Glomerular endothelial cell (primary cell): ENCODE measurements at places on chromosomes 2 and 18. TPM values are rescaled to one million over a fixed set of nuclear protein-coding genes. Genes with fewer than 3 reads are reported as not detected.

DNA sequence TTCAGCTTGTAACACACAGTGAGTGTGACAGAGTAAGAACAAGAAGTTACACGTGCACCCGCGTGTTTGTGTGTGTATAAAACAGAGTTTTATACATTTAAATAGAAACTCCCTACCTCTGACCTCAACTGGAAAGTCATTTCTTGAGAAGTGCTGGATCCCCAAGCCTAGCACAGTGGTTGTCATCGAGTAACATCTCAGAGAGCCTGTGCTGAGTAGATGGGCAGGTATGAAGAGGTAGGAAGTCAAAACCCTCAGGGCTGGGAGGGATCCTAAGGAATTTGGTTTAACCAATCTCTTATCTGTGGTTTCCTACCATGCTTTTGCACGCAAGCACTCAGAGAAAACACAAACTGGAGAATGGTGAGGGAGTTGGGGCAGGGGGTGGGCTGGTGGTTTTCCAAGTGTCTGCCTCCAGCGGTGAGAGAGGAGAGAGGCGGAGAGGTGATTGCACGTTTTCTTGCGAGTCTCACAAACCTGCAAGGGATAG, 9.2 kb downstream of the ACOXL start:
- no peak for DNase-seq

DNA sequence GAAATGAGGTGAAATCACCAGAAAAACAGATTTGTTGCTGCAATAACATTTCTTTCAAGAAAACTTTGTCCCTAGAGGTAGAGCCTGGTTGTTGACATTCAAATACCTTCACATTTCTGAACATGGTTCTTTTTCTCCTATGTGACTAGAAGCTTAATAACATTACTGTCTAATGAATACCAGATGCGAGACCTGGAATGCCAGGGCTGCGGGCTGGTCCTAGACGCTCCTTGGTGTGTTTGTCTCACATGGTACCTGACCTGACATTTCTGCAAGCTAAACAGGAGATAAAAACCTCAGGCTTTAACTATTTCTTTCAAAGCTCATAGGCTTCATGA, 38.5 kb downstream of the ACKR3 start:
- DNase-seq = no peak

- no peak for DNase-seq
Observed at GRCh38 chr2:58006256-58006951, 40.2 kb upstream of the VRK2 start.

- no peak for DNase-seq
Observed at GRCh38 chr2:238136820-238137537, 1.5 kb upstream of the KLHL30 start.

DNA sequence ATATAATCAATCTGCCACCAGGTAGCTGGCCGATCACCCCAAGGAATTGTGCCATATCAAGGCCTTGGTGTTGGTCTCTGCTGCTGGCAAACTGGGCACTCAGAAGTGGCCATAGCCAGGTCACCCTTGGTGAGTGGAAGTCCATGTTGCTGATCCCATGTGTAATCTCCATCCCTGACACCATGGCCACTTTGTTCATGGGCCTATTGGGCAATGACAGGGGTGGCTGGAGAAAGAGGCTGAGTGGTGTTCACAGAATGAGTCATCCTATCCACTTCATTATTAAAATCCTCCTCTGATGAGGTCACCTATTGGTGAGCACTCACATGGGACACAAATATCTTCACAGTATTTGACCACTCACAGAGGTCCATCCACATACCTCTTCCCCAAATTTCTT, 26.7 kb upstream of the CD226 start:
- no peak for DNase-seq

GRCh38 chr2:8642366-8643068, 39.3 kb upstream of the ID2 start:
- no peak for DNase-seq

DNA sequence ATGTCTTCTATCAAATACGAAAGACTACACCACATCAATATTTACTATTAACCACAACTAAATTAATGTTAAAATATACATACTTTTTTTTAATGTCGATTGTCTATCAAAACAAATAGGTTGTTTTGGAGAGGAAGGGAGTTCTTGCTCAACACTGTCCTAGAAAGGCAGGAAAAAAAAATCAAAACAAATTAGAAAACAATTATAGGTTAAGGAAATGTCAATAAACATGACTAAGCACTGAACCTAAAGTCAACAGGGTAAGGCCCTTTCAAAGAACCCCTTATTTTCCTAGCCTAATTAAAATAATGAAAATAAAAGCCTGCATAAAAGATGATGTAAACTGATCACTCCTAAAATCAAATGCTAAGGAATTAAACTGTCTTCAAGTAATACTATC, 2.8 kb downstream of the CEP76 start:
- DNase-seq = no peak

Gene PLEKHA3
- total RNA-seq = 4.5 and 8.4 TPM in 2 replicates

DNA sequence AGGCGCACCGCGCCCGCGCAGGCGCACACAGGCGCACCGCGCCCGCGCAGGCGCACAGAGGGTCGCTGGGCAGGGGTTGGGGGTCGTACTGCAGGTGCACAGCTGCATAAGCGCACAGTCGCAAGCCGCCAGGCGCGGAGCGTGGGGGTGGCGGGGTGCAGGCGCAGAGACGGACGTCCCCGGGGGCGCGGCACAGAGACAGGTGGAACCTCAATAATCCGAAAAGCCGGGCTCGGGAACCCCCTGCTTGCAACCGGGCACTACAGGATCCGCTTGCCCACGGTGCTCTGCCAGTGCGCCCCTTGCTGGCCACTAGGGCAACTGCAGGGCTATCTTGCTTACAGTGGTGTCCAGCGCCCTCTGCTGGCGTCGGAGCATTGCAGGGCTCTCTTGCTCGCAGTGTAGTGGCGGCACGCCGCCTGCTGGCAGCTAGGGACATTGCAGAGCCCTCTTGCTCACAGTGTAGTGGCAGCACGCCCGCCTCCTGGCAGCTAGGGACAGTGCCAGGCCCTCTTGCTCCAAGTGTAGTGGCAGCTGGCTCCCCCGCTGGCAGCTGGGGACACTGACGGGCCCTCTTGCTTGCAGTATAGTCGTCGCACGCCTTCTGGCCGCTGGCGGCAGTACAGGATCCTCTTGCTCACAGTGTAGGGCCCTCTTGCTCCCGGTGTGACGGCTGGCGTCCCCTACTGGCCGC, 34.9 kb downstream of the FAM110C start:
- DNase-seq = no peak

DNA sequence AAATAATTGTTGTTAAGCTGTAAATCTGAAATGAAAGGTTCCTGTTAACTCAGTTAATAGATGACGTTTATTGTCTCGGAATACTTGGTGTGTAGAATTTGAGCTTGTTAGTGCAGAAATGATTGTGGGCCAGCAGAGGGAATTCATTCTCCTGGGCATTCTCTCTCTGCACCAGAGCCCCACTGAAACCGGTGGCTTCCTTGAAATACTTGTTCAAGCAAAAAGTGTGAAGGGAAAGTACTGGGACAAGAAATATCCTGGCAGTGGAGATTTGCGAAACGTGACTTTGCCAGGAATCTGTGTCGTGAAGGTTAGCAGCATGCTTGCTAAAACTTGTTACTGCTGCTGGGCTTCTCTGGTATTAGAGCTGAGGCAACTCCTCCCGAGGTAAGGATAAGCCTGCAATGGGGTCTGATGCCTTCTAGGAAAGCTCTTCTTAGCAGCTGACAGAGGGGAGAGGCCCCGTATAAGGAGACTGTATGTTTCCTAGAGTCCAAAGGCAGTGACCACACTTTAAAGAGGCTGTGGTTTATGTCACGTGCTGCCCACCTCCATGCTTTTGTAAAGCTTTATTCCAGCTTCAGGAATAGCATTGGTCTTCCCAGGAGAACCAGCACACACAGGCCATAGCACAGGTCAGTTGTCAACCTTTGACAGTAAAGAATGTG, 2.0 kb downstream of the ITGA6 start:
- no peak for DNase-seq

- no peak for DNase-seq
Observed at GRCh38 chr2:15253835-15254286, 307.3 kb downstream of the NBAS start.

DNA sequence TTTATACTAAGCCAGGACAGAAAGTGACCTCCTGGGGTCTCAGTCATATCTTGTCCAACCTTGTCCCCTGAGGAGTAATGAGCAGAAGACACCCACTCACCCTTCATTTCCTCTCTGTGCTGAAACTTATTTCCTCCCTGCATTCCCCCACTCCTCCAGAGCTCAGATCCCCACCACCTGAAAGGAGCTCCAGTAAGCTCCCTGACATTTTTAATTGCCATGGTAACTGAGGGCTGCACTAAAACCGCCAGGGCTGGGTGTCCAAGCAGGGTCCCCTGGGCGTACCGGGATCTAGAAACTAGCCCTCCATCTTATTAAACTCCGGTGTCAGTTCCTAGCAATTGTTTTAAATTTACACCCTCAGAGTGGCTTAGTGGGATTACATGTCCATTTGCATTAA, 393.3 kb upstream of the HNRNPA3 start:
- DNase-seq = no peak

- no peak for DNase-seq
Observed at GRCh38 chr2:128833664-128834027, 515.0 kb upstream of the HS6ST1 start.
